ENCODE measurements at places on chromosomes 16 and 17. TPM values are rescaled to one million over a fixed set of nuclear protein-coding genes. Genes with fewer than 3 reads are reported as not detected.

Gene ZDHHC1
- total RNA-seq = 9.7 TPM

Gene RPL19
- total RNA-seq = 3,638 TPM

Gene KRTAP1-1
- total RNA-seq = not detected

Gene NPIPB2
- not detected for total RNA-seq

Gene GNAO1
- 0.08 TPM for total RNA-seq

Gene PTX4
- total RNA-seq = not detected
